ENCODE measurements at places on chromosomes 6 and 20.

DNA sequence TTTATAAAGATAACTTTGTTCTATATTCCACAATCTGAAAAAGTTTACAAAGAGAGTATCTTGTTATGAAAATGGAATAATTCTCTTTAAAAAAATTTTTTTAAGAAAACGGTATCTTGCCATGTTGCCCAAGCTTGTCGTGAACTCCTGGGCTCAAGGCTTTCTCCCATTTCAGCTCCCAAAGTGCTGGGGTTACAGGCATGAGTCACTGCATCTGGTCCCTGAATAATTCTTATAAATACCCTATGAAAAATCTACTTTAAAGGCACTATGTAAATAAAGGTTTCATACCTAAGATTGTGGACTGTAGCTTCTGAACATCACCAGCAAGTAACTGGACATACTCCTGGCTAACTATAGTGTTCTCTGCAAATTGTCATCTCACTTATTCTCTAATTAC lies 60.3 kb downstream of the SAMD3 start:
- DNase-seq = no peak

- DNase-seq = no peak
These were observed 445.1 kb downstream of the DOK5 start for GRCh38 chr20:54920491-54920890.

DNA sequence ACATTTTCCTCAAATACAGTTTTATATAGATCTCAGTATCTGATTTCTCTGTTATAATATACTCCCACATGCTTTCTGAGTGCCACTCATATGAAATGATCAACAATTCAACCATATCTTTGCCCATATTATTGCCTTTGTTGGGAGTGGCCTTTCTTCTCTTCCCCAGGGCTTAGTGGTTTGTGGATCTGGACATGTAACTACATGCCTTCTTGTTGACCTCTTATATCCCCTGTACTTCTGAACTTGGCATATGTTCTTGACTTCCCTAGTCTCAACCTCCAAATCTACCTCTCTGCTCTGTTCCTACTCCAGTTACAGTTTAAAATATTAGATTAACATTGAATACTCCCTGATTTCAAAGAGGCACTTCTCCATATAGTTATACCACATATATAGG lies 34.3 kb upstream of the PRIM2 start:
- no peak for DNase-seq

GRCh38 chr20:51062065-51062464 lies 39.2 kb upstream of the KCNG1 start:
- DNase-seq = peak; percentile 20

DNA sequence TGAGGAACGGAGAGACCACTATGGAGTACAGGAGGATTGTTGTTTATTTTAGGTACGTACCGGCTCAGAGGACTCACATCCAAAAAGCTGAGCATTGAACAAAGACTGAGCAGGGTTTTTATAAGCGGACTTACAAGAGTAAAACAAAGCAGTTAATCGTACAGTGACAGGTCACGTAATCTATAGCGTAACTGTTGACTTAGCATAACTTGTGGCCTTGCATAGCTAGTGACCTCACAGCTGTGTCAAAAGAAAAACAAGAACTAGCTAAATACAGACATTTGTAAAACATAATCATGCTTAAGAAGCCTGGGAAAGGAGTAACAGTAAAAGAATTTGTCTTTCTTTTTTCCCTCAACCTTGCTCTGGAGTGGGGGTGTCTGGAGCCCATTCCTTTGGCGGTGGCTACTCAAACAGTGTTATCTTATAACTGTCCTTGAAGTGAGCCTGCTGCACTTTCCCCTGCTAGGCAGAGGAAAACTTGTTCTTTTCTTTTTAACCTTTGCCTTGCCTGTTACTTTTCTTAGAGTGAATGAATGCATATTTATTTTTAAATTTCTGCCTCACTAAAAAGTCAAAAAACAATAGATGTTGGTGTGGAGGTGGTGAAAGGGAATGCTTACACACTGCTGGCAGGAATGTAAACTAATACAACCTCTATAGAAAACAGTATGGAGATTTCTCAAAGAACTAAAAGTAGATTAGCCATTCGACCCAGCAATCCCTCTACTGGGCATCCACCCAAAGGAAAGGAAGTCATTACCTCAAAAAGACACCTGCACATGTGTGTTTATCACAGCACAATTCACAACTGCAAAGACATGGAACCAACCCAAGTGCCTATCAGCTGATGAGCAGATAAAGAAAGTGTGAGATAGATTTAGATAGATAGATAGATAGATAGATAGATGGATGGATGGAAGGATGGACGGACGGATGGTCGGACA lies 109.0 kb downstream of the TAF4 start:
- no peak for DNase-seq

- DNase-seq = no peak
These were observed 293.9 kb downstream of the QKI start for GRCh38 chr6:163708466-163708865.

Data from islet precursor cell (in vitro differentiated cells).